Tongue (tissue), 3 donors: ENCODE measurements at places on chromosomes 12 and 14. TPM values are rescaled to one million over a fixed set of nuclear protein-coding genes. Genes with fewer than 3 reads are reported as not detected.

The OSBPL8 gene
- total RNA-seq, result 92.3 TPM

The POTEG gene
- total RNA-seq, result not detected

The MYO1H gene
- total RNA-seq, result 0.51 TPM

The CMA1 gene
- not detected for total RNA-seq

The FIGNL2 gene
- 0.72 TPM for total RNA-seq

The VASH1 gene
- total RNA-seq, result 13.1 TPM

The GDF3 gene
- not detected for total RNA-seq

The NOVA1 gene
- 15.5 TPM for total RNA-seq

The ANKRD33 gene
- total RNA-seq, result not detected

The HOXC5 gene
- not detected for total RNA-seq

The TMCC3 gene
- 20.7 TPM for total RNA-seq

The IL22 gene
- total RNA-seq, result not detected

The GARIN6 gene
- total RNA-seq, result not detected

The DCN gene
- total RNA-seq, result 470 TPM

The NGB gene
- not detected for total RNA-seq

The VRTN gene
- total RNA-seq, result not detected

The POLE2 gene
- 8.0 TPM for total RNA-seq

The GRIN2B gene
- 0.31 TPM for total RNA-seq

The COL2A1 gene
- total RNA-seq, result 7.0 TPM

The LTB4R2 gene
- 19.3 TPM for total RNA-seq

The DNAI7 gene
- 1.5 TPM for total RNA-seq

The NFE2 gene
- total RNA-seq, result 4.3 TPM

The SPATA7 gene
- 20.7 TPM for total RNA-seq

The NAV3 gene
- total RNA-seq, result 35.6 TPM

The CISTR gene
- total RNA-seq, result not detected

The BBOF1 gene
- total RNA-seq, result 3.1 TPM

The CLEC4E gene
- not detected for total RNA-seq

The ANG gene
- 4.3 TPM for total RNA-seq

The RTL1 gene
- 46.9 TPM for total RNA-seq

The ACVR1B gene
- 19.8 TPM for total RNA-seq

The KCNH5 gene
- 0.21 TPM for total RNA-seq

The INTS13 gene
- total RNA-seq, result 19.3 TPM

The KCNMB4 gene
- 6.1 TPM for total RNA-seq

The LIMA1 gene
- 66.1 TPM for total RNA-seq

The MDM1 gene
- total RNA-seq, result 21.2 TPM

The ACACB gene
- 17.6 TPM for total RNA-seq

The RAB5B gene
- total RNA-seq, result 77.1 TPM

The BCL11B gene
- total RNA-seq, result 5.7 TPM

The SOAT2 gene
- not detected for total RNA-seq

The PRPF39 gene
- 66.1 TPM for total RNA-seq

The ATN1 gene
- total RNA-seq, result 34.3 TPM

The LRRC43 gene
- total RNA-seq, result 0.51 TPM

The APOLD1 gene
- 37.6 TPM for total RNA-seq
